ENCODE measurements at places on chromosomes 5 and 9.

GRCh38 chr5:2482778-2483177 lies 268.7 kb downstream of the IRX2 start:
- DNase-seq: no peak

DNA sequence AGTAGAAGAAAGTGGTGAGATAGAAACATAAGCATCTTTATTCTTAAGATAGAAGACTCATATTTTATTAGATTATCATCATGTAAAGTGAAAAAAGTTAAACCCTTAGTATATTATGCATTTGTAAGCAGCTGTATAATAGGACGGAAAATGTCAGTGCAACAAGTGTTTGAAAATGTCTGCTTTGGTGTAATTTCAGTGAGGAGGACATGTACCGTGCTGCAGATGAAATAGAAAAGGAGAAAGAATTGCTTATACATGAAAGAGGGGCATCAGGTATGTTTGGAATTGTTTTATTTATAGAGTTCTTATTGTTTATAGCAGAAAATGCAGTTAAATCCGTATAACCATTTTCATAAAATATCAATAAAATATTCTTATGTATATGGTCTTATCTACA lies 8.9 kb downstream of the OTULIN start:
- DNase-seq: no peak

DNA sequence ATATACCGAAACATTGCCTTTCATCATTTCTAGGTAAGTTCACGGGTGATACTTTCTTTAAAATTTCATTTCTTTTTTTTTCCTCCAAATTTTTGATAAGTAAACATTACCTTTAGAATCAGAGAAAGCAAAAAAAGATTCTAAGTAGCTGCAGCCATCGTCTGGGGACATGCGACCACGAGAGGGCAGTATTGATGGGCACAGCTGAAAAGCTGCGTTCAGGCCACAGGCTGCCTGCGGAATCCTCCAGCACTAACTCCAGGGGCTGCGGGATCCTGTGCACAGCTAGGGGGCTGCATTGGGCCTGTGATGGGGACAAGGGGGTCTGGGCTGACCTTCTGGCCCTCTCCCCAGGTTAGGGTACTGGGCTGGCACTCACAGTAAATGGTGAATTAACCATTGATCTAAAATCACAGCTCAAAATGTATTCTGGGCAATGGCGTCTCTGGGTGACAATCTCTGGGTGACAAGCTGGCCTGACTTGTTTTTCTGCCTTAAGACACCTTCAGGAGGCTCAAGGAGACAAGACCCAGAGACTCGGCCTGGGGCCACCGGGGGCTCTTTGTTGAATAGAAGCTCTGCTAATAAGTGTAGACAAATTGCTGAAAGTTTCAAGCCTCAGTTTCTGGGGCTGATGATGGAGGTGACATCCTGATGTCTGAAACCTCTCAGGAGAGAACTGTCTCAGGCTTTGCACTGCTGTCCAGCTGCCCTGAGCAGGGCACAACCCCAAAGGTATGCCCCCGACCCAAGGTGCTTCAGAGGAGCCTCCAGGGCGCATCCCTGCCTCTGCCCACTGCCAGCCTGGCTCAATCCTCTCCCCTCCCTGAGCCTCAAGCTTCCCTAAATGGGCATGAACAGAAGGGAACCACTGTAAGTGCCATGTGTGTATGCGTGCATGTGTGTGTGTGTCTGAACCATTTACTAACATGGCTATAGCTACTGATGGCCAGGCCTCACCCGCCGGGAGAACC lies 44.3 kb upstream of the SARDH start:
- DNase-seq: peak; percentile 56

GRCh38 chr9:72154468-72155285 lies 5.4 kb downstream of the GDA start:
- no peak for DNase-seq

DNA sequence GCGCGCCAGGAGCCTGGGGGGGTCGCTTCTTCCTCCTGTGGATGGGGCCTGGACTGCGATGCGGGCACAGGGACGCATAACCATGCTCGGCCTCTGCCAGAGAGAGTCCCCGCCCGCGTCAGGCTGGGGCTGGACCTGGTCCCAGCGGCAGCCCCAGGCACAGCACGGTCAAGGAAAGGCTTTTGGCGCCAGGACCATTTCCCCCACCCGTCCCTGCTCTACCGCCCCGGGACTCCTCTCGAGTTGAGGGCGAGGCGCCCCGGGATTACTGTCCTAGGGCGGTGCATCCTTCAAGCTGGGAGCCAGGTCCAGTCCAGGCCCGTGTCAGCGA lies 341 bp downstream of the MXD3 start:
- no peak for DNase-seq

- no peak for DNase-seq
These were observed 159.8 kb upstream of the CCDC152 start for GRCh38 chr5:42596817-42597216.

- DNase-seq: no peak
These were observed 125.9 kb downstream of the KCNIP1 start for GRCh38 chr5:170629566-170630175.

DNA sequence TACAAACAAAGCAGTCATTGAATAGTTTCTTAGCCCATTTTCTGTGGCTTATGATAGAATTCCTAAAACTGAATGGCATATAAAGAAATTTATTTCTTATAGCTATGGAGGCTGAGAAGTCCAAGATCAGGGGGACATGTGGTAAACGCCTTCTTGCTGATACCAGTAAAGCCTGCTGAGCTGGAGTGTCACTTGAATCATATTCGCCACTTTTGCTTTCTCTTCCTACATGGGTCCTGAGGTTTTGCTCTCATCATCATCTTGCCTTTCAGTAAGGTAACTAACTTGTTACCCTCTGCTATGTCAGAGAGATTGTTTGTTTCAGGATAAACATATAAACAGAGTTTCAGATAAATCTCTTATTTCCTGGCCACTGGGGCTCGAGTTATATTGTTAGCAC lies 203.3 kb upstream of the DMRT1 start:
- DNase-seq: no peak

- DNase-seq: no peak
These were observed 367.1 kb downstream of the CSNK1G3 start for GRCh38 chr5:123879071-123879470.

- DNase-seq: no peak
These were observed 47.2 kb upstream of the FCN2 start for GRCh38 chr9:134833294-134833880.

Measured in CD4-positive, alpha-beta T cell treated with Interleukin-6 at 100 ng/mL for 8 hours (primary cell).